ENCODE measurements at places on chromosomes 12 and 14.

GRCh38 chr14:44945264-44945663 lies 16.5 kb downstream of the KLHL28 start:
- peak; percentile 79 for DNase-seq

GRCh38 chr12:65494537-65494936 lies 216.1 kb downstream of the MSRB3 start:
- no peak for DNase-seq

- no peak for DNase-seq
Measured at GRCh38 chr12:124566997-124567672, at the start of gene NCOR2. Gene NCOR2 (minus strand): TSS chr12:124567612. CDS start chr12:124495251, 72,361 bp downstream.

DNA sequence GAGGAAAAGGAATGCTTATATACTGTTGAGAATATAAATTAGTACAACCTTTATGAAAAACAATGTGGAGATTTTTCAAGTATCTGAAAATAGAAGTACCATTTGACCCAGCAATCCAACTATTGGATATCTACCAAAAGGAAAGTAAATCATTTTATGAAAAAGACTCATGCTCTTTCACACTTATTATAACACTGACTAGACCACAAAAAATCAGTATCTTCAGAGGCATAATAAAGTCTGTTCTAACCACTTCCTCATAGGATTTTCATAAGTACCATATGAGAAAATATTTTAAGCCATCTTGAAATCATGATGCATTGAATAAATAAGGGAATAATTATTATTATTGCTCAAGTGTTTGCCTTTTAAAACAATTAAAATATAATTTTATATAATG lies 90.8 kb downstream of the SLCO1B1 start:
- no peak for DNase-seq

DNA sequence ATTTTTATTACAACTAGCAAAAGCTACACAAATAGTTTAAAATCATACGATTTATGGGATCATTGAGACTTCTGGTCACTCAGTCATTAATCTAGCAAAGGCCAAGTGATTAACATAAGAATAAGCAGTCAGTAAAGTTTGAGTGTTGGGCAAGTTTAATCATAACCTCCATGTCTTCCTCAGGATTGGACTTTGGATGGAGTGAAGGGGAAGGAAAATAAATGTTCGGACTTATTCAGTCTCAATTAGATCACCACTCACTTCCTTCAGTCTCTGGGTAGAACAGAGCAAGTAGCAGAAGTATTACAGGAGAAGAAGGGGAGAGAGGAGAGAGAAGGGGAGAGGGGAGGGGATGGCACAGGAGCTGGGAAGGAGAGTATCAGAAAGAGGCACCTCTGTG lies 31.4 kb downstream of the CPM start:
- DNase-seq, result no peak

DNA sequence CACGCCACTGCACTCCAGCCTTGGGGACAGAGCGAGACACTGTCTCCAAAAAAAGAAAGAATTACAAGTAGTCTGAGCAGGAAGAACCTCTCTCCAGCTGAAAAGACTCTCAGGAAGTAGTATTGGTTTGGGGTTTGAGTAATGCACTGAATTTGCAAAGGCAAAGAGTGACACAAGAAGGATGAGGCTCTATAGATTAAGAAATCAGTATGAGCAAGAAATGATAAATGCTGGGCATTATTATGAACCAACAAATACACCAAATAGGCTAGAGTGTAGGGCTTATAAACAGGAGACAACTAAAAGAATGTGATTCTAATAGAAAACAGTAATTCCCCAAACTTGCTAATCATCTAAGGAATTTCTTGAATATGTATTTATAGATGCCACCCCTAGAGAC lies 2.6 kb upstream of the SLC35E3 start:
- peak; percentile 5 for DNase-seq

DNA sequence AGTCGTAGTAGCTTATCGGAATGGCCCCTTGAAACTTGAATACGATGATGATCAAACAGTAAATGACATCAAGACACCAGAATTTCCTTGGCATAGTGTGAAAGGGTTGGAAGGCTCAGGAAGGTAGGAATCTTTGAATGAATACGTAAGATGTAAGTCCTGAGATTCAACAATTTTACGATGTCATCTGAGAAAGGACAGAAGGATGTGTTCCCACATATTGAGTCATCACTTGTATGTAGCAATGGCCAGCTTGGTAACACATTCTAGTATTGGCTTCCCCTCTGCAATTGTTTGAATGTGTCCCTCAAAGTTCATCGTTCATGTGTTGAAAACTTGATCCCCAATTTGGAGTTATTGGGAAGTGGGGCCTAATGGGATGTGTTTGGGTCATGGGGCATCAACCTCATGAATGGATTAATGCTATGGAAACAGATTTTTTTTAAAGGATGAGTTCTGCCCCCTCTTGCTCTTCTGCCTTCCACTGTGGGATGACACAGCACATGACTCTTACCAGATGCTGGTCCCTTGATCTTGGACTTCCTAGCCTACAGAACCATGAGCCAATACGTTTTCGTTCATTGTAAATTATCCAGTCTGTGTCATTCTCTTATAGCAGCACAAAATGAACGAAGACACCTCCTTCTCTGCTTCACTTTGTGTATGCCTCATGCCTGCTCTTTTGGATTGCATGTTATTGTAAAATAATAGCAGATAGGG lies 284.6 kb downstream of the BCAT1 start:
- DNase-seq, result peak; percentile 3

GRCh38 chr14:105939810-105940508 lies 413.6 kb downstream of the TMEM121 start:
- DNase-seq, result no peak

GRCh38 chr12:6068227-6068626 lies 56.2 kb downstream of the VWF start:
- DNase-seq, result peak; percentile 64

DNA sequence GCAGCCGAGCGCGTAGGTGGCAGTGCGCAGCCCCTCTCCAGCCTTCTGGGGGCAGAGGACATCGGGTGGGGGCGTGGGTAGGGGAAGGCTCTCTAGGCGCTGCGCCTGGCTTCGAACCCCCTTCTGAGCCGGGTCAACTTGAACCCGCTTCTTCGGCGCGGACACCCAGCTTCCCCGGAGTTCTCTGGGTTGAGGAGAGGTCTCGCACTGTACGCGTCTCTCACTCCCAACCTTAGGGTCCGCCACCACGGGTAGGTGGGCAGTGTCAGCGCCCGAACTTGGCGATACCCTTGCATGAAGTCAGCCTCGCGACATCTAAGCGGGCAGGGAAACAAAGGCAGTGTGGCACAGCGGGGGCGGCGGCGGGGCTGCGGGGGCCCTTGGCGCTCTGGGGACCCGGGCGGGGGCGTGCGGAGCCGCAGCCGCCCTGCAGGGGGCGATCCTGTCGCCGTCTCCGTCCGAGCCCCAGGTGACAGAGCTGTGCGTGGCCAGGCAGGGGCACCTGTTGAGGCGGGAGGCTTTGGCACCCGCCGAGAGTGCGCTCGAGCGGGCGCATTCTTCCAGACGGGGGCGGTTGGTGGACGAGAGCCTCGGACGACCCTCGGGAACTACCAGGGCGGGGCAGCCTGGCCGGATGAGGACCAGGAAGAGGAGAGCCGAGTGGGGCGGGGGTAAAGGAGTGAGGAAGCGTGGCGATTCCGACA lies 1.1 kb downstream of the GALNT16 start:
- no peak for DNase-seq

- DNase-seq, result no peak
Measured at GRCh38 chr14:76191297-76191696, 39.6 kb downstream of the GPATCH2L start.

DNA sequence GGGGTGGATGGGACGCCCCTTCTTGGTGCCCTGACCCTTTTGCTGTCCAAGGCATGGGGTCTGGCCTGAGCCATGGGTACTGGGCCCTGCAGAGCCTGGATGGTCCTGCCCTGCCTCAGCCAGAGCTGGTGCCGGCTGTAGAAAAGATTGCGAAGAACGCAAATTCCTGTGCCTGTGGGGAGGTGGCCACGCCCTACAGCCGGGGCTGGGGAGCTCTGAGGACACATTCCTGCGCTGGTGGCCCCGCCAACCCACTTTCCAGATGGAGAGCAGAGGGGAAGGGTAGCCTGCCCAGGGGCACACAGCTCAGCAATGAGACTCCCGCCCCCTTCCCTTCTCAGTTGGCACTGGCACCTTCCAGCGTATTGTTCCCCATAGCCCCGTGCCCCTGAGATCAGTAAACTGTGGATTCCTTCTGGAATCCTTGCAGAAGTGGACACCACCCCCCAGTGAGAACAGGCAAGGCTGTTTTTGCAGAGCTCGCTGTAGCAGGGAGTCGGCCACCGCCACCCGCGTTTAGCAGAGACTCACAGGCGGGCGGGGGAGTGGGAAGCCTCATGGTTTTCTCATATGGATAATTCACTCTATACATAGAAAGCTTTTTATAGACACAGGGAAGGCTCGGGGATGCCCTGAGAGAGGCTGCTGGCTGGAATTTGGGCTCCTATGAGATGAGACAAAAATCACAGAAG lies 8.6 kb downstream of the INF2 start:
- no peak for DNase-seq

GRCh38 chr12:60921541-60921940 lies 1325.7 kb downstream of the SLC16A7 start:
- DNase-seq, result peak; percentile 1

- no peak for DNase-seq
Measured at GRCh38 chr12:66131067-66131688, 628 bp upstream of the LLPH start.

DNA sequence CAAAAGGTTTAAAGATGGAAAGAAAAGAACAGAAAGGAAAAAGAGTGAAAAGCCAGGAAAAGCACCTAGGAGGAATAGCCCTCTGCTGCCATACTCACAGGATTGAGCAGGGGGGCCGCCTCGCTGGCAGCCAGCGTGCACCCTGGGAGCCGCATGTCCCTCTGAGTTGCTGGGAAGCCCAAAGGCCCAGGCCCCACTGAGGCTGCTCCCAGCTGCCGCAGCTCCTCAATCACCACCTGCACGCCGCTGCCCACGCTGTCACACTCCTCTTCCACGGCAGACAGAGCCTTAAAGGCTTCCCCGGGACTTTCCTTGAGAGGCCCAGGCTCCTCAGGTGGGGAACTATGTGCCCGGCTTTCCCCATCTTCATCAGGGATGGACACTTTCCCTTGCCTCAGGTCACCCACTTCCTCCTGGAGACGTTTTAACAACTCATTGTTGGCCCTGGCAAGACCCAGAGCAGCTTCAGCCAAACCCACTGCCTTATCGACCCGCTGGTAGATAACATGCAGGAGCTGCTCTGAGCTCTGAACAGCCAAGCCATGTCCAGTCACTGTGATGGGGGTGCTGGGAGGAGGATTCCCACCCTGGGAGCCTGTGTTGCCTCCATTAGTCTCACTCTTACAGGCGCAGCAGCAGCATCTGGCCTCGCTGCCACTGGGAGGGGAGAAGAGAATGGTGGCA lies 11.5 kb downstream of the C14orf93 start:
- no peak for DNase-seq

- peak; percentile 25 for DNase-seq
Measured at GRCh38 chr14:58724702-58725101, 86.9 kb downstream of the DACT1 start.

- DNase-seq, result no peak
Measured at GRCh38 chr14:89254166-89254909, 162.7 kb downstream of the FOXN3 start.

DNA sequence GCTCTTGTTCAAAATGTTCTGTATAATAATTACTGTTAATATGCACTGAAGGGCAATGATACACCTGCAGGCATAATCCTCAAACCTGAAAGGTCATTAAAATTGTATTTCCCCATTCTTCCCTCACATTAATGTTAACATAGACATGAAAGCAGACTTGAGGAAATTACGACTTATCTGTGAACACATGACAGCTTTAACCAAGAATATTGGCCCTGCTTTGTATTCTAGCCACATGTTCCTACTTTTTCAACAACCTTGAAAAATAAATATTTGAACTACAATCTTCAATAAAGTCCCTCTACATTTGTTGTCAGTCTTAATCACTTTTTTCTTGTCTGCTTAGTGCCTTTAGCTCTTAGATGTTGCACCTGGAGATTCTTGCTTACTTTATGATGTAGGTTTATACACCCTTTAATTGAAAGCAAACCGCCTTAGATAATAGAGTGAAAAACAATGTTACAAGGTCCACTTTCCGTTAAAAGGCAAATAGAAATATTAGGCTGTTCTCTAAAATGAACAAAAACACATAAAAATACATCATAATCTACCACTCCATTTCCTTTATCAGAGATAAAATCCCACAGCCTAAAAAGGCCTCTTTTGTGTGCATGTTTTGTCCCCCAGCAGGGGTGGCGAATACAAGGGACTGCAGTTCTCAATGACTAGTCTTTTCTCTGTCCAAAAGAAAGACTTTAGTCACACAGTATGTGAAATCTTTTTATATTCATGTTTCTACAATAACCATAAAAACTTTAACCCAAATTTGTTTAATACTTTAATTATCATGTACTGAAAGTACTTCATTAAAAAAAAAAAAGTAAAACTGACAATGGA lies 55.9 kb downstream of the ZFC3H1 start:
- no peak for DNase-seq

- no peak for DNase-seq
Measured at GRCh38 chr12:19434538-19434937, 4.8 kb upstream of the AEBP2 start.

DNA sequence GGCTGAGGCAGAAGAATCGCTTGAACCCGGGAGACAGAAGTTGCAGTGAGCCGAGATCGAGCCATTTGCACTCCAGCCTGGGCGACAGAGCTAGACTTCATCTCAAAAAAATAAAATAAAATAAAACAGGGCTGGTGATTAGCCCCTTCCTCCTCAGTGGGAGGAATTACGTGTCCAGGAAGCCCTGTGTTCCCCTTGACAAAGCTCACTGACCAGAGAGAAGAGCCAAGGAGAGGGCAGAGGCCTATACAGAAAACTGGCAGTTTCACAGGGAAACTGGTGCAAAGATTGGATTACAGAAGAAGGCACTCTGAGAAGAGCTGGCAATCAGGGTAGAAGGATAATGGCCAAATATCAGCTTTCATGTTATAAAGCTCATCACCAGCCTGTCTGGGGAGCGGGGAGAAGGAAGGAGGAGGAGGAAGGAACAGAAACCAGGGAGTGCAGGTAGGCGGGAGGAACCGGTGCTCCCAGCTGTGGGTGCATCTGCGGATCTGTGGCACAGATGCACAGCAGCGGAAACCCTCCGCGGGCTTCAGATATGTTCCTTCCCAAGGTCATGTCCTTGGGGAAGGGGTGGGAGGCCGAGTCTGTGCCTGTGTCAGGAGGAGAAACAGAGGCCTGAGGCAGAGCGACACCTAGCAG lies 6.7 kb downstream of the RAB15 start:
- no peak for DNase-seq

DNA sequence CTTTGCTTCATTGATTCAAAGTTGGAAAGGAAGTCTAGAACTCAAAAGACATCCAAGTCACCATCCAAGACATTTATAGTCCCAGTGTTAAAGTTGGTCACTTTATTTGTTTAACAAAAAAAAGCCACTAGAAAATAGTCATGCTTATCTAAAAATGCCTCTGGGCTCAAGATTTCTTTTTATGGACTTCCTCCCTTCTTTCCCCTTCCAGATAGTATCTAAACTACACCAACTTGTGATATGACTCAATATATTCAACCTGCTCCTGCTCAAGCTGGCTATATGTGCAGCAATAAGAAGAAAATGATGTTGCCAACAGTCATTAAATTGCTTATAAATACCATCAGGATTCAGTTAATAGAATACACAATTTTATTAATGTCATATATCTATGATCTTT lies 1177.1 kb downstream of the FLRT2 start:
- no peak for DNase-seq

GRCh38 chr12:93783832-93784231 lies 106.7 kb downstream of the CRADD start:
- no peak for DNase-seq
